ENCODE measurements at places on chromosomes 4 and X. TPM values are rescaled to one million over a fixed set of nuclear protein-coding genes. Genes with fewer than 3 reads are reported as not detected.

DNA sequence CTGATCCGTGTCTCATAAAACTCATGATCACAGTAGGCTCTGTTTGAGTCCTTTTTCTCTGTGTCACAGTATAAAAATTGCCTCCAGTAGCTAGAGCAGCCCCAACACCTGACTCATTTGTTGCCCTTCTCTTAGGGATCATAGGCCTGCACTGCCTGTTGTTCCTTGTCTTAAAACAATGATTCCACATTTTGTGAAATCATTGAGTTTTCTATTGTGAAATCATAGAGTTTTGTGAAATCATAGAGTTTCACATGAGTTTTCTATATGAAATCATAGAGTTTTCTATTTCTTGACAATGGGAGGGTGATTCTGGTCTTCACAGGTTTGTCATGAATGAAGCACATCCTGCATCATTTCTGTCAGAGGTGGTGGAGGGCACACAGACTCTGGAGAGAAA lies 239.9 kb downstream of the GASK1B start:
- H3K4me3 ChIP-seq: no peak overlapping the region
- no peak for DNase-seq
- H3K4me1 ChIP-seq: no peaks in the 10 kb centered on the region

- H3K27ac ChIP-seq: no peak overlapping the region
- DNase-seq: no peak
- H3K36me3 ChIP-seq: no peaks in the 10 kb centered on the region
- H3K27me3 ChIP-seq: no peaks in the 10 kb centered on the region
- no peaks in the 10 kb centered on the region for H3K4me1 ChIP-seq
Measured at GRCh38 chr4:118935819-118936218, 47.2 kb downstream of the SYNPO2 start.

GRCh38 chr4:139461022-139461628 lies 7.2 kb downstream of the RAB33B start:
- H3K4me3 ChIP-seq: no peak overlapping the region
- no peaks in the 10 kb centered on the region for H3K27me3 ChIP-seq
- no peak for DNase-seq
- peaks cover 9% of the 10 kb centered on the region for H3K36me3 ChIP-seq

DNA sequence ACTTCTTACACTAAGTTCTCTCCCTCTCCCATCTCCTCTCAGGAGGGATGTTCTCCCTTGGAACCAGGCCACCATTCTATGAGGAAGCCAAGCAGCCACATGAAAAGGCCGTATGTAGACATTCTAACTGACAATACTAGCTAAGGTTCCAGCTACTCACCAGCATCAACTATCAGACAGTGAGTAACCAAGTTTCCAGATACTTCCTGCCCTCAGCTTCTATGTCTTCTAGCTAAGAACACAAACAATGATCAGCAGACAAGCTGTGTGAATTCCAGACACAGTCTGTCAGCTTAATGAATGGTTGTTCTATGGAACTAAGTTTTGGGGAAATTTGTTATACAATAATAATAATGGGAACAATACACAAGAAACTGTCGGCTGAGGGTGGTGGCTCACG lies 50.8 kb downstream of the SMIM14 start:
- no peaks in the 10 kb centered on the region for H3K4me1 ChIP-seq
- DNase-seq: no peak
- no peak overlapping the region for H3K27ac ChIP-seq
- H3K4me3 ChIP-seq: no peak overlapping the region
- no peaks in the 10 kb centered on the region for H3K36me3 ChIP-seq

DNA sequence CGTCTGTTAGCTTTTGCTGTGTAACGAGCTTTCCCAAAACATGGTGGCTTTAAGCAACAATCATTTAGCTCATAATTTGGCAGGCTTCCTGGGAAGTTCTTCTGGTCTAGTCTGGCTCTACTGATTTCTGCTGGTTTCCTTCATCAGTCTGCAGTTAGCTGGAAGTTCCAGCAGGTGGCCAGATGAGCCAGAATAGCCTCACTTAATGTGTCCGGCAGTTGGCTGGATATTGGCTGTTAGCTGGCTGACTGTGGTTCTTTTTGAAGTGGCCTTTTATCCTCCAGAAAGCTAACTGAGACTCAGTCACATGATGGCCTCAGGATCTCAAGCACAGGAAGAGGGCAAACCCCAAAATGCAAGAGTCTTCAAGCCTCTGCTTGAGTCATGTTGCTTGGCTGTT lies 34.9 kb downstream of the FTHL17 start:
- no peak overlapping the region for H3K27ac ChIP-seq
- no peak overlapping the region for H3K4me3 ChIP-seq
- H3K36me3 ChIP-seq: peaks cover 3% of the 10 kb centered on the region
- peaks cover 30% of the 10 kb centered on the region for H3K27me3 ChIP-seq
- H3K4me1 ChIP-seq: peaks cover 4% of the 10 kb centered on the region
- DNase-seq: no peak

- H3K27me3 ChIP-seq: peaks cover 10% of the 10 kb centered on the region
- H3K4me3 ChIP-seq: no peak overlapping the region
- H3K36me3 ChIP-seq: no peaks in the 10 kb centered on the region
- DNase-seq: no peak
Measured at GRCh38 chr4:120842031-120842430, 80.5 kb downstream of the PRDM5 start.

DNA sequence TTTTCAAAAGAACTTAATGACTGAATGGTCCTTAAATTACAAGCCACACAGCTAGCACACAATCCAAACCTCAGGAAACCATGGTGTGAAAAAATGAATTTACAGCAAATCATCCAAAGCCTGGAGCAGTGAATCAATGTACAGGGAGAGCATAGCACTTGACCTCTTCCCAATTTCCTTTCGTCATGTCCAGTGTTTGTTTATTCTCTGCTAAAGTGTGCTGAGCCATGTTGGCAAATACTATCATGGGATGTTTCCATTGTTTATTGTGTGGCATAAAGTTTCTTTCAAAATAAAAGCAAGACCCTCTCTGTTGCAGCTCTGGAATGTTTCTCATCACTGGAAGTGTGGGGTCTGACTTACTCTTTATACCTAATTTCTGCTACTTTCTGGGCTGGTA lies 25.4 kb upstream of the FAM47B start:
- H3K4me3 ChIP-seq: no peak overlapping the region
- H3K4me1 ChIP-seq: no peaks in the 10 kb centered on the region
- DNase-seq: no peak
- no peaks in the 10 kb centered on the region for H3K36me3 ChIP-seq
- no peaks in the 10 kb centered on the region for H3K27me3 ChIP-seq

DNA sequence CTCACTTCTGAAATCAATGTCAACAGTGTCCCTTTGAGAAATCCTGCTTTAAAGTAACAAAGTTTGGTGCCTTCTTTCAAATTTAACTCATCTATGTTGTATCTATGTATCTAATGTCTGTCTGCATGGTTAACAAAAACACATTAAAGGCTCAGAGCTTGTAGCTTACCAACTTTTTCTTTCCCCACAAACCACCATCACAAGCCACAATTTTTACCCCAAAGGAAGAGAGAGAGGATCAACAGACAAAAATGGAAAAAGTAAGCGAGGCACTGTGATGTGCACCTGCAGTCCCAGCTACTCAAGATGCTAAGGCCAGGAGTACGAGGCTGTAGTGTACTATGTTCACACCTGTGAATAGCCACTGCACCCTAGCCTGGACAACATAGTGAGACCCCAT lies 17.2 kb downstream of the ATRX start:
- no peaks in the 10 kb centered on the region for H3K36me3 ChIP-seq
- H3K27ac ChIP-seq: no peak overlapping the region
- no peak overlapping the region for H3K4me3 ChIP-seq
- no peak for DNase-seq

The MAGEC1 gene
- not detected for total RNA-seq

The GPR50 gene
- not detected for total RNA-seq

The FAM114A1 gene
- 0.83 TPM for total RNA-seq

The RBM46 gene
- total RNA-seq: not detected

The DDX60 gene
- 14.3 TPM for total RNA-seq

The MTMR8 gene
- total RNA-seq: 5.0 TPM

Data from activated T-cell treated with anti-CD3 and anti-CD28 coated beads, Interleukin-2, amount 50 U/mL, for 72 hours (primary cell).